DMS153 (cell line): ENCODE measurements at places on chromosomes 3 and 15.

- DNase-seq, result no peak
Measured at GRCh38 chr15:101618851-101619614, 33.1 kb downstream of the TM2D3 start.

DNA sequence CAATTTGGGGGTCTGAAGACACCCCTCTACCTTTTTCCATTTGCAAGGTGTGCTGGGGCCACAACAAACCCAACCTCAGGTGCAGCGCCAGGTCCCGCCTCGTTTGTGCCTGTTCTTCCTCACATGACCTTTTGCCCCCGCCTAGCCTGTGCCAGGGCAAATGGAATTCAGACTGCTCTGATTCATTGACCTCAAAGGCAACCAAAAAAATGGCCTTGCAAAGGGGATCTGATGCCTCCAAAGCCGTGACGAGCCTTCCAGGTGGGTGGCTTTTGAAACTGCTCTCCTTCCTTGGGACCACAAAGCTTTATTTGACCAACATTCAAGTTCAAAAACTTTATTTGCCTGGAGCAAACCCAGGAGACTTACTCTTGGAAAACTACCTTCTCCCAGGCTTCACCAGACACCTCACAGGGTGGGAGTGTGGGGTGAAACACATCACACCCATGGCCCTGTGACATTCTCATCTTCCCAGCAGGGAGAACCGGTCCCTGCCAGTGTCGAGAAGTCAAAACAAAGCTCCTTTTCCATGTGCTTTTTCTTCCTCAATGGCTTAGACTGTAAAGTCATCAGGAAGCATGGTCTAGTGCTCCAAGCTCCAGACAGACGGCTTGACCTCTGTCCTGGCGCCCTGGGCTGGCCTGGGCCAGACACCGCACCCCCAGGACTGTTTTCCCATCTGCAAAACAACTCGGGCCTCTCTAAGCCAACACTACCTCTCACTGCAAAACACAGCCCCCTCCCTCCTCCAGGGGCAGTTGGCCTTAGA lies 103.9 kb upstream of the HES1 start:
- no peak for DNase-seq

- no peak for DNase-seq
Measured at GRCh38 chr3:32120471-32120870, 14.1 kb downstream of the GPD1L start.

- DNase-seq, result no peak
Measured at GRCh38 chr15:74798388-74799254, 14.0 kb upstream of the LMAN1L start.

DNA sequence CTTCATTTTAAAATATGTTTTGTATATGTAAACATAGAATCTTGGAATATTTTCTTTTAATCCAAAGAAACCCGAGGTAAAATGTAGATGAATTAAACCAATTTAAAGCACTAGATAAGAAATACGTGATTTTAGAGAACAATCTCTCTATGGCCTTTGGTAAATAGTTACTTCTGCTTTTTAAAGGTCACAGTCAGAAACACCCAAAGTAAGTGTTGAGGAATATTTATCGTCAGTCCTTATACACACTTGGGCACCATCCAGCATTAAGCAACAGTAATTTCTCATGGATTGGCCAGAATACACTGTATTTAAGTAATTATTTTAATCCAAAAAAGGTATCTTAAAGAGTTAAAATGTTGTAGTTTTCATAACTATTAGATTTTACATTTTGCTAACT lies 713.2 kb downstream of the NLGN1 start:
- no peak for DNase-seq

- no peak for DNase-seq
Measured at GRCh38 chr3:50010959-50011358, 71.0 kb downstream of the RBM6 start.

- no peak for DNase-seq
Measured at GRCh38 chr3:50261505-50261904, 7.4 kb upstream of the SEMA3B start.

- no peak for DNase-seq
Measured at GRCh38 chr3:11718637-11719405, 75.1 kb upstream of the VGLL4 start.

DNA sequence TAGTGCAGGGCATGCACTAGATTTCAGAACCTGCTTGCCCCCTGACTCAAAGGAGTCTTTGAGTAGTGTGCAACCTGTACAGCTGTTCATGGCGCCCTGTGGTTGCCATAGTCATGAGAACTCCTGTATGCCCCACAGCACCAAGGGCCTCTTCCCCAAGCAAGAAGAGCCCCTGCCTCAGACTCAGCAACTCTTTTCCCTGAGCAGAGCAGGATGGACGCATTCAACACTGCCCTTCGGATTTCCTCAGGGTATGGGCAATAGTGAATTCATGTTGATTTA lies 89.7 kb upstream of the KLF13 start:
- DNase-seq, result no peak
